SJCRH30 (cell line): ENCODE measurements at places on chromosomes 12 and 14. TPM values are rescaled to one million over a fixed set of nuclear protein-coding genes. Genes with fewer than 3 reads are reported as not detected.
A peak's percentile ranks its signal among the peaks of the same experiment; 100 is the strongest.

GRCh38 chr14:90788031-90788430 lies 28.2 kb downstream of the TTC7B start:
- DNase-seq, result no peak

GRCh38 chr14:69096781-69097475 lies 56.0 kb downstream of the DCAF5 start:
- DNase-seq, result no peak

GRCh38 chr12:91139286-91139685 lies 28.0 kb upstream of the LUM start:
- no peak for DNase-seq

RAB3IP gene
- total RNA-seq, result 9.1 and 10.4 TPM in 2 replicates

- DNase-seq, result no peak
Measured at GRCh38 chr12:13090054-13090453, 13.4 kb downstream of the GSG1 start.

DNA sequence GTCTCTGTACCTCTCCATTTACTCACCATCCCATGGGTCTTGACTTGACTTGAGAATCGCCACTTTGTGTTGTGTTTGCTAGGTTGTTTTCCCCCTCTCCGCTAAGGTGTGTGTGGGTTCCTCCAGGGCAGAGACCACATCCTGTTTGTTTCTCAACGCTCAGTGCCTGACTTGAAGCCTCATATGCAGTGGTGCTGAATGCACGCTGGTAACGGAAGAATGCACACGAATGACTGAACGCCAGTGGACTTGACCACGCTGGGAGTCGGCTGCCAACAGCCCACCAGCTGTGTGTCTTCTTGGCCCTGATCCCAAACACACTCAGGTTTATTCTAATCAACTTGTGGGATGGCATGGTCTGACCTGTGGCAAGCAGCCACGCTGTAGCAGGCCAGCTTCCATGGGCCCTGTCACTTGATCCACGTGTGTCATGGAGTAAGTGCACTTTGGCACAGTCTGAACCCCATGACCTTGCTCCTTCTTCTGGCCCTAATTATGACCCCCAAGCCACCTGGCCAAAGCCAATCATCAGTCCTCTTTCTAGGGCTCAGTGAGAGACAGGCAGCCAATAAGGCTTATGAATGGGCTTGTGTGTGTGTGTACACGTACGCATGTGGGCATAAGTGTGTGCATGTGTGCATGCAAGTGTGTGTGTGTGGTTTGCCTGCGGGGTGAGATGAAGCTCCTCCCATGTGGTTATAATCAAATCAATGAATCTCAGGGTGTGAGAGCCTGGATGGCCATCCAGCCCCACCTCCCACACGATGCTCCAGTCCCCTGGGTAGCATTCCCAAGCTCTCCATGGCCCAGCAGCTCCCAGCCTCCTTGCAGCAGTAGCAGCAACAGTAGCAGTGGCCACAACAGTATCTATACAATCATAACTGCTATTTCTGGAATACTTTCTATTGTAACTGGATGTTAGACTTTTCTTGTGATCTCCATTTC lies 6.4 kb upstream of the TC2N start:
- DNase-seq, result peak; percentile 50

PAX9 gene
- not detected in 2 replicates for total RNA-seq

NTN4 gene
- 1.7 and 2.7 TPM in 2 replicates for total RNA-seq

DNA sequence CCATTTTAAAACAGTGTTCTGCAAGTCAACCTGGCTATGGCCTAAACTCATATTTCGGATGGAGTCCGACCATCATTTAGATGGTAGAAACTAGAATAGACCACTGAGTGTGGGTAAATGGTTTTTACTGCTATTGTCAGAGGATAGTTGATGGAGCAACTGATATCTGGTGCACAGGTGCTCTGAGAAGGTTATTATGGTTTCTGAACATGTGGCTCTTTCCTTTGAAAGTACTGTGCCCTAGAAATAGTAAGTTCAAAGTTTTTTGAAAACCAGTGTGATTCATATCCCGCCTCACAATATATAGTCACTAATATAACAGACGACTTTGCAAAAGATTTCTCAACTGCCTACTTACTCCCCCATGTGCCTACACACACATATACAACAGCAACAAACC lies 64.4 kb upstream of the BTG1 start:
- DNase-seq, result no peak

BCL11B gene
- 1.7 and 2.2 TPM in 2 replicates for total RNA-seq

DNA sequence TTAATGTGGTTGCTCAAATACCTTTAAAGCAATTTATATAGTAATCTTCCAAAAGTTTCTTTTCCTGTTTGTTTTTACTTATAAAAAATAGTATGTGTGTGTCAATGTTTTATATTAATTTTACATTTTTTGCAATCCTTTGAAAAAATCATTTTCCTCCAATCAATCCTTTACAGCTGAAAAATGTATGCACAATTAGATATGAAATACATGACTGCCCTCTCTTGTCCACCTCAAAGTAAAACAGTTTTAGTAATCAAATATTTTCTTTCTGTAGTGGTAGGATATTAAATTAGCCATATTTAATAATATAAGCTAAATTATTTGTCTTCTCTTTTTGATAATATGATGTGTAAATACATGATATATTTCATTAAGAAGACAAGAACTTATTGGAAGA lies 269.9 kb downstream of the ADAMTS20 start:
- DNase-seq, result no peak

RGS6 gene
- not detected in 2 replicates for total RNA-seq

APOLD1 gene
- 2.0 and 2.1 TPM in 2 replicates for total RNA-seq

DNAI7 gene
- total RNA-seq, result not detected in 2 replicates

GRCh38 chr12:93851257-93851671 lies 174.1 kb downstream of the CRADD start:
- no peak for DNase-seq

- DNase-seq, result no peak
Measured at GRCh38 chr12:90036637-90037036, 328.0 kb upstream of the ATP2B1 start.

GRCh38 chr12:11705010-11705409 lies 55.5 kb downstream of the ETV6 start:
- no peak for DNase-seq

DNA sequence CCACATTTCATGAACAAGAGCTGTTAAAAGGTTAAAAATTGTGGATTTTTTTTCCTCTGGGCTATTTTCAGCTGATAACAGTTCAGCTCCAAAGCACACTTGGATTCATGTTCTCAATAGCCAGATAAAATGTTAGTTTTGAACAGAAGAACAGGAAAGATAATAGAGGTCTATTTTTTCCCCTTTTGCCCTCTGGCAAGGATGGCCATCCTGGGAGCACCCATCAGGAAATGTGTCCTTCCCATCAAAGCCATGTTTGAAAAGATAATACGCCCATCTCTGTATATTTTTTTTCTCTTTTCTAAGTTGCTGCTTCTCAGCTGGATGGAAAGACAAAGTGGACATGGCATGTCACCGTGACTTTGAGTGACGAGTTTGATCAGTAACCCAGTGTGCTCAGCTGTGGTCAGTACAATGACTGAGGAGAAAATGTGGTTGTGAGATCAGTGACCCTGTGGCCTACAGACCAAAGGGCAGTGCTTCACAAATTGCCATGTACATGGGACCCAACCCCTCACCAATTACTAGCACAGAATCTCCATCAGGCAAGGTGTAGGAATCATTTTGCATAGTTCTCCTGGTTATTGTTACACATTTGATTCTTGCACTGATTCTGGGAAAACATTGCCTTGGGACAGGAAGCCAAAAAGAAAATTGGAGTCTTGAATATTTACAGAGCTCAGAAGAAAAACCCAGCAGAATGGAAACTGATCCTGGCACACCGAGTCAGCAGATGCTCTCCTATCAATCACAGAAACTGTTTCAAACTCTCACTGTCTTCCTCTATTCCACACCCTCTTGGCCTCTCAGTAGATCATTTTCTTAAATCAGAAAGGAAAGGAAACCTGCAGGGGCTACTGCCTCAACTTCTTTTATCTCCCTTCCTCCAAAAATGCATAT lies 64.3 kb downstream of the ANO6 start:
- DNase-seq, result no peak

DNA sequence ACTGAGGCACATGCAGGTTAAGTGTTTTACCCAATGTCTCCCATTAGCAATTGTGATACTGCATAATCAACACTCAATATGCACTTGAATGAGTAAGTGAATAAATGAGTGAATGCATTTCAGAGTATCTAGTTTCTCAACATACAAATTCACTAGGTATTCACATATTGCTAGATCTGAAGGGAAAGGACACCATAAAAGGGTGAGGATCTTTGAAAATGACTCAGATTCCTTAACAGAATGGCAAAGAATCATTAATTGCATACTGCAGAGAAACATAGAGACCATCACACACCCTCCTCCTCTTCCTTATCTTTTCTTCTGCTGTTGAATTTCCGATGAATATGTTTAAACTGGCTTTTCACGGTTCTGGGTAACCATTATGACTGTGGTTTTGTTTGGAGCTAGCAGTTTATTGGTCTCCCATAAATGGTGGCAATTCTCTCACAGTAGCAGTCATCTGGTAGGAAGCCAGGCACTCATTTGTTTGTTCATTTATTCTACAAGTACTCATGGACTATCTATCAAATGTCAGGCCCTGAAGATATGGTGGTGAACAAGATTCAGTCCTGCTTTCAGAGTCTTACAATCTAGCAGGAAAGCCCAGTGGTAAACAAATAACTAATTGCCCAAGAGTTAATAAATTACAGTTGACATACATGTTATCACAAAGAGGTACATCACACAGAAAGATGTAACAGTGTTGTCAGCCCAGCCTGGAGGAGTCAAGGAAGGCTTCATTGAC lies 70.2 kb downstream of the LLPH start:
- DNase-seq, result no peak

DNA sequence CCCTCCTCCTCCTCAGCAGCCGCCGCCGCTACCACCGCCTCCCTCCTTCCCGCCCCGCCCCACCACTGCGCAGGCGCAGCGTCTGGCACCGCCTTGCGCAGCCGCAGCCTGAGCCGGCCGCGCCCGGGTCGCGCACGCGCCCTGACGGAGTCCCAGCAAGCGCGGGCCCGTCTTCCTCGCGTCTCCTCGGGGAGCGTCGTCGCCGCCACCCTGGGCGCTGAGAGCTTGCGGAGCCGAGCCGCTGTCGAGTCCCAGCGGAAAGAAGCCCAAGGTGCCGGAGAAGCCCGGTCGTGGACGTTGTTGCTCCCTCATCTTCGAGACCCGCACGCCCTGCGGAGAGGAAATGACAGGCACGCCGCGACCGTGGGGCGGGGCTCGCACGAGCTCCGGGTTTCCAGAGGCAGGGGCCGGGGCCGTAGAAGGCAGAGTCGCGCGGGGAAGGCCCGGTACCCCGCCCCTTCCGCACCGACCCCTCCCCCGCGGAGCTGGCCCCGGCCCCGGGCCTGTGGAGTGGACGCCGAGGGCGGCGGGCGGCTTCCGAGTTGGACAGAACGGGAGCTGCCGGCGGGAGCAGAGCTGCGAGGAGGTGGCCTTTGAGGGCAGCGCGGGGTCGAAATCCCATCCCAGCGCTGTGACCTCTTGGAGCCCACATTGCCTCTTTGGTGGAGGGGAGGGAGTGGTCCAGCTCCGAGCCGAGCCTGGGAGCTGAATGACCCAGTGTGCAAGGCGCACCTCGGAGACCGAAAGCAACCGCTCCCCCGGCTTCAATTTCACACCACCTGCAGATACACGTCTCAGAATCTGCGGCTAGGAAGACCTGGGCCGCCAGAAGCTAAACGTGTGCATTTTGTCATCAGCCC lies 469 bp upstream of the RAB35 start:
- peak; percentile 94 for DNase-seq

MYF6 gene
- not detected in 2 replicates for total RNA-seq

DNA sequence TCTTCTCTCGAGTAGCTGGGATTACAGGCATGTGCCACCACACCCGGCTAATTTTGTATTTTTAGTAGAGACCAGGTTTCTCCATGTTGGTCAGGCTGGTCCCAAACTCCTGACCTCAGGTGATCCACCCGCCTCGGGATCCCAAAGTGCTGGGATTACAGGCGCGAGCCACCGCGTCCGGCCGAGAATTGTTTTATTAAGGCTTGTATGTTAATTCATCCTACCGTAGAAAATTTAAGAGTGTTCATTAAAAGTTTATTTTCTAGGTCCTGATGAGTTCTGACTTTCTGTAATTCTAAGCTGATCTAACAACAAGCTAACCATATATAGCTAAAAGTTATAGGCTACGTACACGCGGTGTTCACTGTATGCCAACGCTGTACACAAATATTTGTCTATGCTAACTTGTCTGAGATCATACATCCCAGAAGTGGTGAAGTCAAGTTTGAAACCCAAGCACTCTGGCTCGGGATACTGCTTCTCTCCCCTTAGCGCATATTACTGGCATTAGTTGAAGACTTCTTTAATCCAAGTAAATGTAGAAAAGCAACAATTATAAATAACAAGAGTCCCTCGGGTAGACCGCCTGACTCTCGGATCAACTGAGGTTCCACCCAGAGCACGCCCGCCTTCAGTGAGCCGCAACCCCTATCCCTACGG lies 570 bp upstream of the MRPS35 start:
- no peak for DNase-seq

DNA sequence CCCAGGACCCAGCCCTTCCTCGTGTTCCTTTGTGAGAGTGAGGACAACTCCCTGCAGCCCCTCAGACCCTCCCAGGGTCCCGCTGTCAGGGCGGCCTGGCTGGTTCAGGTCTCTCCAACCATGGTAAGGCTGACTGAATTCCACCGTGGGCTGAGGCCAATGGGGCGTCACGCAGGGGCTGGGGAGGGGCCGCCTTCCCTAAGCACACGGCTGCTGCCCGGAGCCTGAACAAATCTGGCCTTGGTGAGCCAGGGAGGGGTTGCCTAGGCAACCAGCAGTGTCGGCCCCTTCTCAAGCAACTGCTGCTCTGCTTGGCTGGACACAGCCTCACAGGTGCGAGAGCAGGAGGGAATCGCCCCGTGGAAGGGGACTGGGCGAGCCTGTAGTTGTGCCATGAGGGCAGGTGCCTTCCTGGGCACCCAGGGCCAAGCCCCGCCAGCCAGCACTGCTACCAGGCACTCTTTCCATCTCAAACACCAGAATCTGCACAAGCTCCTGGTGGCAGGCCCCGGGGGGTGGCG lies 37.0 kb upstream of the GALNT9 start:
- no peak for DNase-seq

CYP27B1 gene
- total RNA-seq, result 72.6 and 97.4 TPM in 2 replicates

DNA sequence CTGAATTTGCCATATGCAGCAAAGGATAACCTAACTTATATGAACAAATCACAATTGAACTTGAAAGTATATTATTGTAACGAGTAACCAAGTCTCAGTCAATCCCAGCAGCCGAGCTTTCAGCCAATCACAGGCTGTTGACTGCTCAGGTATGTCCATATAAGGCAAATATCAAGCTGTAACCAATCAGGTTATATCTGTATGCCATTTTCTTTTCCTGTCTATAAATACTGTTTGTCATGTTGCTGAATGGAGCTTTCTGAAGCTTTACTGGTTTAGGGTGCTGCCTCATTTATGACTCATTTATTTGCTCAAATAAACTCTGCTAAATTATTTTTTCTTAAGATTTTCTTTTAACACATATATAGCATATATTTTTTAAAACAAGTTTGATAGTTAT lies 1059.5 kb downstream of the GALC start:
- no peak for DNase-seq

- DNase-seq, result no peak
Measured at GRCh38 chr14:72614365-72614764, 279.5 kb downstream of the DPF3 start.

STAC3 gene
- total RNA-seq, result 1,199 and 1,339 TPM in 2 replicates

GLS2 gene
- total RNA-seq, result not detected in 2 replicates

- DNase-seq, result no peak
Measured at GRCh38 chr12:6461401-6462233, 8.9 kb downstream of the VAMP1 start.

GRCh38 chr12:31431721-31432240 lies 105.8 kb upstream of the SINHCAF start:
- no peak for DNase-seq

- peak; percentile 27 for DNase-seq
Measured at GRCh38 chr12:114726092-114726710, 42.2 kb upstream of the TBX3 start.

- no peak for DNase-seq
Measured at GRCh38 chr14:55535516-55536203, 44.3 kb upstream of the KTN1 start.
